ENCODE measurements at places on chromosomes 3 and 15. TPM values are rescaled to one million over a fixed set of nuclear protein-coding genes. Genes with fewer than 3 reads are reported as not detected.
A peak's percentile ranks its signal among the peaks of the same experiment; 100 is the strongest.

PLA2G4D gene
- not detected for total RNA-seq

TPRG1 gene
- total RNA-seq: not detected

SLC12A8 gene
- 12.0 TPM for total RNA-seq

SI gene
- not detected for total RNA-seq

SYNPR gene
- not detected for total RNA-seq

CD86 gene
- total RNA-seq: not detected

REC114 gene
- not detected for total RNA-seq

AP3B2 gene
- total RNA-seq: 0.63 TPM

CLRN1 gene
- not detected for total RNA-seq

ACSBG1 gene
- not detected for total RNA-seq

CCDC191 gene
- total RNA-seq: 2.4 TPM

ALDH1L1 gene
- total RNA-seq: not detected

SKOR1 gene
- total RNA-seq: 0.11 TPM

DNA sequence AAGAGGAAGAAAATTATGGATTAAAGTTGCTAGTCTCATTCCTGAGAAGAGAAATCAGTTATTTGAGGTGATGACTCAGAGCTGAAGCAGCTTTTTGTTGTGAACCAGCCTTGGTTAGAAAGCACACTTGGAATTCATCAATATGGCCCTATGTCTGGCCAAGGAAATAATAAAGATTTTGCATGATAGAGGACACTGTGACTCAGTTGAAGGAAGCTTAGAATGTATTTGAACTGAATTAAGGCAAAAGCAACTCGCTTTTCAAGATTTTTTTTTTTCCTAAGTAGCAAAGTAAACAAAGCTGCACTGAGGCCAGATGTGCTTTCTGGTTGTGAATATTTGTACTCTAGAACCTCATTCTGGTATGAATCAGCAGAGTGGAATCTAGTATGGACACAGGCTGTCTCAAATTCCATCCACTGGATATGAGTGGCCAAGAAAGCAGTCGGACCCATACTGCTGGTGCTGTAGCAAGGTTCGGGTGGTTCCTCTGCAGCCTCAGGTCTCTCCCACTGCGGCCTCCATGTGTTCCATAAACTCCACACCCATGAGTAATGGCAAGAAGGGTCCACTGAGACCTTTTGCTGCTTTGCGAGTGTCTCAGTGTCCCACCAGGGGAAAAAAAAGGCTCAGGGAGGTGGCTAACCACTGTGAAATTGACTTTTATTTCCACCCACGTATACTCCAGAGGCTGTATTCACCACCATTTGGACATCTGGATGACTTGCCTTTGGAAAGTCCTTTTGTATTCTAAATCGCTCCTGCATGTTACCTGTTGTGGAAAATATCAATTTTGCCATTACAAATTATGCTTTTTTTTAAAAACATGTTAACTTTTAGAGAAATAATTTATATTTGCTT, 53.1 kb downstream of the TGFBR2 start:
- peak; percentile 95 for DNase-seq

GRCh38 chr3:189338366-189338765, 166.6 kb downstream of the TPRG1 start:
- DNase-seq: no peak

GRCh38 chr15:48592221-48592731, 53.2 kb downstream of the FBN1 start:
- peak; percentile 96 for DNase-seq

GRCh38 chr15:66951531-66952320, 113.7 kb upstream of the SMAD3 start:
- no peak for DNase-seq

- peak; percentile 84 for DNase-seq
Observed at GRCh38 chr3:140292170-140292569, 357.2 kb downstream of the CLSTN2 start.

GRCh38 chr3:139811331-139811730, 123.7 kb upstream of the CLSTN2 start:
- DNase-seq: no peak

- no peak for DNase-seq
Observed at GRCh38 chr3:37736624-37737023, 125.1 kb upstream of the CTDSPL start.

GRCh38 chr3:171420667-171421066, 39.5 kb downstream of the TNIK start:
- no peak for DNase-seq

DNA sequence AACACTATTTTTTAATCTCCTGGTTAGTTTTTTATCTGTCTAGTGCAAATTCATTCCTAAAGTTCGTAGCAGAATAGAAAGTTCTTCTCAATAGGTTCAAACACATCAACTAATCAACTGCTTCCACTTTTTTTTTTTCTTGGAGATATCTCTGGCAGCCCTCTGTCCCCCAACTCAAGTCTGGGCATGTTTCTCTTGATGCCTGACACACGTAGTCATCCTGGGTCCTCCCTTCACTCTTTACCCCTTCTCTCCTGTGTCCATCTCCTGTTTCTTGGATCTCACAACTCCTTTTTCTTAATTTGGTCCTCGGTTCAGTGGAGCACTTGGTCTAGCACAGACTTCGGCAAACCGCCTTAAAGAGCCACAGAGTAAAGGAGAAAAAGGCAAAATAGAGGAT, 14.4 kb downstream of the TNFAIP8L3 start:
- DNase-seq: no peak

GRCh38 chr3:181239441-181239840, 249.9 kb upstream of the DNAJC19 start:
- DNase-seq: no peak

- no peak for DNase-seq
Observed at GRCh38 chr3:126872701-126873342, 110.1 kb upstream of the PLXNA1 start.

- DNase-seq: peak; percentile 70
Observed at GRCh38 chr3:72368331-72368975, 479.8 kb downstream of the SHQ1 start.

GRCh38 chr15:39286706-39287105, 294.2 kb upstream of the THBS1 start:
- DNase-seq: no peak

GRCh38 chr3:23435904-23436303, 232.8 kb downstream of the UBE2E2 start:
- no peak for DNase-seq

- DNase-seq: no peak
Observed at GRCh38 chr3:31449318-31449717, 83.4 kb upstream of the STT3B start.

DNA sequence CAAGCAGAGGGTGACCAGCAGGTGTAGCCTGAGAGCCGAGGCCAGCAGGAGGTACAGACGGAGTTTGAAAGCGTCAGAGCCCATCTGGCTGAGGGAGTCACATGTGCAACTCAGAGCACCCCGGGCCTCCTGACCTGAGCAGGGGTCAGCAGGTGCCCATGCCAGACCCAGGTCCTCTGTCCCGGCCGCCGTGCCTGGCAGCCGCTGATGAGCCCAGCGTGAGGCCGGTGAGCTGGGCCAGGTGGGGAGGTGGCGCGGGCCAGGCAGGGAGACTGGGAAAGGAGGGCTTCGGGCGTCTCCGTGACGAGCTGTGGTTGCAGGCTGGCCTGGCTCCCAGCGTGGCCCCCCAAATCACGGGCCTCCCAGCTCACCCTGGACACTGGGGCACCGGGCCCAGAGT, 130.9 kb downstream of the CHSY1 start:
- DNase-seq: no peak

GRCh38 chr3:43996379-43997301, 245.0 kb upstream of the TOPAZ1 start:
- DNase-seq: peak; percentile 58

GRCh38 chr3:76638006-76638405, 401.9 kb upstream of the ROBO2 start:
- DNase-seq: peak; percentile 5

DNA sequence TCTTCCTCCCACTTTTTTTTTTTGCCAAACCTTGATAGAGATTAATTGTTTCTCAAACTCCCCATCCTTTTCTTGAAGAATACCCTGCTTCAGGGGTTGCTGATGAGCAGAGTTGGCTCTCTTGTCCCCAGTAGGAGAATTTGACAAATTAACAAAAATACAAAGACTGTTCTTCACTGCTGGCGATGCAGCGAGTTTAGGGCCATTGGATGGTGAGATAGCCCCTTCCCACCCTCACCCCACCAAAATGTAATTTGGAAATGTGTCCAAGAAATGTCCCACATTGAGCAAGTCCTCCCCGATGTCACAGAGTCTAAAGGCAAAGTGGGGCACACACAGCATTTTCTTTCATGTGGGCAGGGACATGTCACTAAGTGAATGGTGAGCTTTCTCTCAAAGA, 136.0 kb upstream of the RARB start:
- DNase-seq: no peak

GRCh38 chr3:191369616-191370010, 39.3 kb upstream of the UTS2B start:
- DNase-seq: peak; percentile 40

DNA sequence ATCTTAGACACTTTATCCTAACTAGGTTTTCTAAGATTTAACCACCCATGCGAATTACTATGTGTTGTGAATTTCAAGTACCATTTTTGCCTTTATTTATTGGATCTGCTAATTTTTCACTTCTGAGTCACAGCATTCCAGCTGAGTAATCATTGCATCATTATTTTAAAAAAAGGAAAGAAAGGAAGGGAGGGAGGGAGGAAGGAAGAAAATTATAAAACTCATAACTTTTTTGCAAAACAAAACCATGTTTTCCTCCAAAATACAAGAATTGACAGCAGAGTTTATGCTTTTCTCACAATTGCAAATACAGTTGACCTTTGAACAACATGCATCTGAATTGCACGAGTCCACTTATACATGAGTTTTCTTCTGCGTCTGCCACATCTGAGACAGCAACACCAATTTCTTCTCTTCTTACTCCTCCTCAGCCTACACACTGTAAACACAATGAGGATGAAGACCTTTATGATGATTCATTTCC, 651.4 kb upstream of the NECTIN3 start:
- peak; percentile 79 for DNase-seq

- DNase-seq: no peak
Observed at GRCh38 chr15:35028235-35028984, 40.3 kb upstream of the ZNF770 start.

DNA sequence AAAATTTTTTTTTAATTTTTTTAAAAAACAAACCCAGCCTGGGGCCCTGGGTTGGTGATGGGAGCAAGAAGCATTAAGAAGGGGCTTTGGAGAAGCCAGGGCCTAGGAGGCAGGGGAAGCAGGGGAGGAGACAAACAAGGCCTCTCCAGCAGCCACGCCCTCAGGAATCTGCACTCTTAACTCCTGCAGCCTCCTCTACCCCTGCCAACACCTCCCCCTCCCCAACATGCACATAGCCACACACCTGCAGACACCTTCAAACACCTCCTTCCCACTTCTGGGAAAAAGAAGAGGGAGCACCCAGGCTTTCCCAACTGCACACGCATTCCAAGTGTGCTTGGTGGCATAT, 2.7 kb upstream of the DCAF1 start:
- DNase-seq: no peak
